PC-9 (cell line): ENCODE measurements at places on chromosomes 1 and 21.

- DNase-seq = no peak
These were observed 51.1 kb downstream of the CASZ1 start for GRCh38 chr1:10745383-10745782.

GRCh38 chr1:91754348-91754747 lies 131.6 kb downstream of the TGFBR3 start:
- DNase-seq = no peak

GRCh38 chr1:18211764-18212163 lies 104.2 kb downstream of the IGSF21 start:
- DNase-seq = no peak

DNA sequence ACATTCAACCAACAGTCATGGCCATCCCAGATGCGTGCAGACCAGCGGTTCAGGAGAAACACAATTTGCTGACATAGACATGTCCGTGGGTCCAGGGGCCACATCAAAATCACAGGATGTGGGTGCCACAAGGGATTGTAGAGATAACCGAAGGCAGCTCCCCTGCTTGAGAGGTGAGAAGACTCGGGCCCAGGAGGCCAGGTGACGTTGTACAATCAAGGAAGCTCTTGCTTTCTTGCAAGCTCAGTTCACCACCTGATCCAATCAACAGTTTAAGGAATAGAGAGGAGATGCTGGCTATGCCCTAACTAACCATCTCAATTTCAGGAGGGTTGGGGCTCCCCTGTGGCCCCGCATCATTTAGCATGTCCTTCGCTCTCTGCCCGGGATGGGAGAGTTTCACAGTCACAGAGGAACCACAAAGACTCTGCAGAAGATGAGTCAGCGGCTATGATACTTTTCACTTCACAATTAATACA lies 19.5 kb downstream of the UBASH3A start:
- DNase-seq = no peak

DNA sequence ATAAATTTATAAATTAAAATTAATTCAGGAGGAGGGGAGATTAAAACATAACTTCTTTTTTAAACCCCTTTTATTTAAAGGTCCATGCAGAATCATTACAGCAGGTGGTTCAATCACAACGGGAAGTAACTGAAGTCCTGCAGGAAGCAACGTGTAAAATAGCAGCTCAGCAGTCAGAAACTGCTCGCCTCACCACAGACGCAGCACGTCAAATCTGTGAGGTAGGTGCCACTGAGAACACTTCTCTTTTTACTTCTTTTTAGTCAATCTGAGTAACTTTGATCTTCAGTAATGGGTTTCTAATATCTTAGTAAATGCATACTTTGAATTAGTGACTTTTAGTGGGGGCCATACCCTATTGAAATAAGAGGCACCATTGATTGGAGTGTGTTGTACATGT lies 87.0 kb downstream of the CEP350 start:
- DNase-seq = no peak

GRCh38 chr1:164250365-164250764 lies 308.6 kb upstream of the PBX1 start:
- DNase-seq = no peak

DNA sequence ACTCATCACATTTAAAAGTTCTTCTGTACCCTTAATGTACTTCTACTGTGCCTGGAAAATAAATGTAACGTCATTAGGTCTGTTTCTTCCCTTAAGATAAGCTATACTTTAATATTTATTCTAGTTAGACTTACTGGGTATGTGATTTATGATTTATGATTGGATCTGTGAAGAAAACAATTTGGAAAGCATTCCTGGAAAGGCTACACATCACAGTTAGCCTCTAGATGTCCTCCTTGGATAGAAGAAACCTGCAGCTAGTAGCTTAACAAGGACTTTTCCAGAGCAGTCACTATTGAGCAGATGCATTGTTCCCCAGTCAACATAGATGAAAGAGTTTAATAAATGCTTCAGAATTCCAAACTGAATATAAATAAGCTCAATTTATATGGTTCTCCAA lies 22.2 kb upstream of the ABL2 start:
- no peak for DNase-seq

DNA sequence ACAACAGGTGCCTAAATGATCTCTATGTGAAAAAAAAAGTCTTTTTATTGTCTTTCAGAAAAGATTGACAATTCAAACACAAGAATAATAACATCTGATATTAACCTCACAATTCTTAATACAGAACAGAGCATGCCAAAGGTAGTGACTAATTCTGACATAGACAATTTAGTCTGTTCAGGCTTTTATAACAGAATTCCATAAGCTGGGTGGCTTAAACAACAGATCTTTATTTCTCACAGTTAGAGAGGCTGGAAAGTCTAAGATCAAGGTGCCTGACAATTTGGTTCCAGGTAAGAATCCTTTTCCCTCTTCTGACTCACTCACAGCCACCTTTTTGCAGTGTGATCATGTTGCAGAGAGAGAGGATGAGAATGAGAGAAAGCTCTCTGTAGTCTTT lies 27.0 kb downstream of the DPYD start:
- no peak for DNase-seq

- DNase-seq = no peak
These were observed 73.6 kb downstream of the TRIM11 start for GRCh38 chr1:228332797-228333738.

GRCh38 chr1:3585940-3586568 lies 25.3 kb downstream of the MEGF6 start:
- no peak for DNase-seq

DNA sequence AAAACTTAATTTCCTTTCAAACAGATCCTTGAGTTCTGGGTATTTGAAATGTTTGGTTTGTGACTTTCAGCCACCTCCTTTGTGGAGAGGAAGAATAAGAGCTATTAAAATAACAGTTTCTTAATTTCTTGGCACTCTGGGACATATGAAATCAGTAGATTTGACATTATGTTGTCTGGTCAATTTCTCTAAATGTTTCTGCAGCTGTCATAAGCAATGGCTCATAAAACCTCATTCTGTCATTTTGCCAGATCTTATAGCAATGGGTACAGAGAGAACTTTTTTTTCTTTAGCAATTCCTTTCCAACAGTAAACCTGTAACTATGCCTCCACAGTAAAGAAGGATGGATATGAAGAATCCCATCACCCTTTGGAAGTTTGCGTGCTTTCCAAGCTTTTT lies 52.6 kb downstream of the LAMC1 start:
- DNase-seq = no peak

DNA sequence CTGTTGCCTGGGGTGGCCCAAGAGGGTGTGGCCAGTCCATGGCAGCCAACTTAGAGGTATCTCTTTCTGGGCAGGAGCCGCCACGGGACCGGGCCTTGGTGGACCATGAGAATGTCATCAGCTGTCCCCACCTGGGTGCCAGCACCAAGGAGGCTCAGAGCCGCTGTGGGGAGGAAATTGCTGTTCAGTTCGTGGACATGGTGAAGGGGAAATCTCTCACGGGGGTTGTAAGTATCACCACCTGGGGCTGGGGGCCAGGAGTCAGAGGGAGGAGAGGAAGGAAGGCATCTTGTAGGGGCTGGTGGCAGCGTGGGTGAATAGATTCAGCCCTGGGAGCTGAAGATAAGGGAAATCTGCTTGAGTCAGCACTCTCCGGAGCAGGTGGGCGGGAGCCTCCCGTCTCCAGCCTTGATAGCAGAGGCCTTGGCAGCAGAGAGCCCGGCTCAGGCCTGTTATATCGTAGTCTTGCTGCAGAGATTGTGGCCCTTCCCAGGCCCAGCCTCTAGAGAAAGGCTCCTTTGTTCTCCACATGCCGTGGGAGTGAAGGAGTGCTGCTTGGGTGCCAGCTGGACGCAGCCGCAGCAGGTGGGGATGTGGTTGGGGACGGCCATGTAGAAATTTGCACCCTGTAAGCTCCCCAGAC lies 25.4 kb downstream of the PHGDH start:
- DNase-seq = no peak

GRCh38 chr1:49346767-49347349 lies 570.2 kb upstream of the BEND5 start:
- DNase-seq = no peak

- DNase-seq = no peak
These were observed 38.2 kb upstream of the PIGC start for GRCh38 chr1:172482044-172482443.

DNA sequence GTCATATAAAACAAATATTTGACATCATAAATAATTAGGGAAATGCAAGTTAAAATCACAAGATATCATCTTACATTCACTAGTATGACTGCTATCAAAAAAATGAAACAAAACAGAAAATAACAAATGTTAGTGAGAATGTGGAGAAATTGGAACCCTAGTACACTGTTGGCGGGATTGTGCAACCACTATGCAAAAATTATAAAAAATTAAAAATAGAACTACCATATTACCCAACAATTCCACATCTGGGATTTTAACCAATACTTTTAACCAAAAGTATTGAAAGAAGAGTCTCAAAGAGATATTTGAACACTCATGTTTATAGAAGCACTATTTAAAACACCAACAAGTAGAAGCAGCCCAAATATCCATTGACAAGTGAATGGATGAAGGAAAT lies 797.2 kb upstream of the ADAMTS5 start:
- no peak for DNase-seq

DNA sequence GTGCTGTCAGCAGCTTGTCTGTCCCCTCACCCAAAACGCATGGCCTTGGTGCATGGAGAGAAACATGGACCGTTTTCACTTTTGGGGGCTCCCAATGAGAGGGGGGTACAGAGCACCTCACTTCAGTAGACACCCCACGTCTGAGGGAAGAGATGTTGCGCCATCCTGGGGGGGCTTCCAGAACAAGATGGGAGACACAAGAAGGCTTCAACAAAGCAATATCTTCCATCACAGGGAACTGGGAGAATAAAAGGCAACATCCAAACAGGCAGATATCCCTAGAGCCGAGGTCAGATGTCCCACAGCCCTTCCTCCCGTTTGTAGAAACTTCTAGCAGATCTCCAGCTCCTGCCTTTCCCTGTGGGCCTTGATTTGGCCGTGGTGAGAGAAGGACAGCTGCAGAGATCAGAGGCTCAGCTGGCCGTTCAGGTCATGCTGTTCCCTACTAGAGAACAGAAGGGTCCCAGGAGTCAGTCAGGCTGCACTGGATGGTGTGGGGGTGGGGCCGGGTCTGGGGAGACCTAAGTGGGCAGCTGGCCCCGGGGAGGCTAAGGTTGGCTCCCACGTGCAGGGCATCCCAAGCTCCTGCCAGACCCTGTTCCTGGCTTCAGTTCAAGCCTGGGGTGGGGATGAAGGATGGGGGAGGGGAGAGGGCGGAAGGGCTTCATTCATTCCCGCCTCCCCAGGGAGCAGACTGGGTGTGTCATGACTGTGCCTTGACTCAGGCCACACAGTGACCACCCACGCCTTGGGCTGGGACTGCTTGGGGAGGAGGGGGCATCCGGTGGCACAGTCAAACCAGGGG lies 4.4 kb downstream of the PLOD1 start:
- no peak for DNase-seq

- peak; percentile 80 for DNase-seq
These were observed 24.1 kb downstream of the CELA3A start for GRCh38 chr1:22025368-22026155.

- DNase-seq = peak; percentile 85
These were observed 29.1 kb downstream of the KNCN start for GRCh38 chr1:46522184-46522968.

DNA sequence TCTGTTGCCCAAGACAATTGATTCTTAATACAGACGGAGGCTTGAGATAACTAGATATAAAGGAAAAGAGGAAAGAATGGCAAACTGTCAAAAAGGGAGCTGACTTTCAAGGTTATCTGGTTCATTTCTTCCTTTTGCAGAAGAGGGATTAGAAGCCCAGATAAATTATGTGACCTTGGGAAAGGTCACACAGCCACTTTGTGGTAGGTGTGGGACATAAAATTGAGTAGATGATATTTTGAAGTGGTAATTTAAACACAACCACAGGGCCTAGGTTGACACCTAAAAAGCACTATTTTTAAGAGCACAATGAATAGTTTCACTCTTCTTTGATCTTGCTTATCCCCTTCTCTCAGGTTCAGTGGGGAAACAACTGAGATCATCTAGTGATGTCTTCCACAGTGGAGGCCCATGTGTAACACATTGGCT lies 16.9 kb upstream of the KIAA0040 start:
- DNase-seq = no peak

DNA sequence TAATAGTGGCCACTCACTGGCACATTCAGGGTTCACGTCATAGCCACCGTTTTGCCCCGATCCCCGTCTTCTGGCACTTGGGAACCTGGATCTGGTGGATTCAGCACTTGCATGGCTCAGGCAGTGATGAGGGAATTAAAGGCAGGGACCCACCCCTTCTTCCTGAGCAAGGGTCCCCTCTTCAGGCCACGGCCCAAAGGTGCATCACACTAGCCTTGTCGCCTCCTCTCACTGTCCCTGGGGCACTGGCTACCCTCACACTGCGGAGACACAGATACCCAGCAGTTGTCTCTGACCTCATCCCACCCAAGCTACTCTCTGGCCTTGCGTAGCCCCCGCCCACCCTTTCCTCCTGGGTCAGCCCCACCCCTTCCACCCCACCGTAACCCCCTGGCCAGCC lies 19.9 kb upstream of the LDLRAP1 start:
- no peak for DNase-seq

GRCh38 chr1:184425449-184426277 lies 38.8 kb downstream of the C1orf21 start:
- no peak for DNase-seq

DNA sequence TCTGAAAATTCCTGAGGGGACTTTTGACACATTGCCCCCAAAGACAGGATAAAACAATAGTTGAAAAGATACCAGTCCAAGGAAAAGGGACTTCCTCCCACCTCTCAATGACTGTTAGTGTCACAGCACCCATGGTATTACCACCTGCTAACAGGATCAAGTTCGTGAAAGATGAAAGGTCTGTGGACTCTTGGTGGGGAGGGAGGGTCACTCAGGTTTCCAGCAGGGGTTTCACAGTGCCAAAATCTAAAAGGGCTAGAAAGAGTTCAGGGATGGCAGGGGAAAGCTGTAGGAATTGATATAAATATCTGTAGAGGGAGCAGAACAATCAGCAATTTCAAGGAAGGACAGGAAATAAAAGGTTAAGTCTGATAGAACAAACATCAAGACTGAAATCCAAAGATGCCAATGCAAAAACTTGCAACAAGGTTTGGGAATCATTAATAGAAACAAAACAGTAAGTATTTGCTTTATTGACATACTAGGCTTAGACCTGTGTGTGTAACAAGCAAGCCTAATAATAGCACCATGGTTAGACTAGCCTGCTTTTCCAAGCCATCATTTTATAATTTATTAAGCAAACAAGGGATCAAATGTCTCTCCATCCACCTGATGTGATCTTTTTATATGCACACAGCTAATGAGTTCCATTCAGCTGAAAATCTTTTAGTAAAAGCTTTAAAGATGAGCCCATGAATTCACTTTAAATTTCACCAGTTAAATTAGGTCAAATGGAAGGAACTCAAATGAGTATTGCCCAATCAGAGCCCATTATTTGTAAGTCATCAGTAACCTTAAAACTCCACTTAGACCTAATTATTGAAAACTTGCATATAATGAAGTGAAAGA lies 3.7 kb downstream of the MCL1 start:
- DNase-seq = no peak

GRCh38 chr1:184472136-184472535 lies 85.3 kb downstream of the C1orf21 start:
- no peak for DNase-seq

- peak; percentile 57 for DNase-seq
These were observed 3.3 kb upstream of the EPHA2 start for GRCh38 chr1:16158993-16159831.
